Activated CD4-positive, alpha-beta T cell treated with anti-CD3 and anti-CD28 coated beads, Interleukin-2, amount 10 ng/mL, durations not matched to agents 7 days and 5 days (primary cell): ENCODE measurements at places on chromosomes 3 and 15.

DNA sequence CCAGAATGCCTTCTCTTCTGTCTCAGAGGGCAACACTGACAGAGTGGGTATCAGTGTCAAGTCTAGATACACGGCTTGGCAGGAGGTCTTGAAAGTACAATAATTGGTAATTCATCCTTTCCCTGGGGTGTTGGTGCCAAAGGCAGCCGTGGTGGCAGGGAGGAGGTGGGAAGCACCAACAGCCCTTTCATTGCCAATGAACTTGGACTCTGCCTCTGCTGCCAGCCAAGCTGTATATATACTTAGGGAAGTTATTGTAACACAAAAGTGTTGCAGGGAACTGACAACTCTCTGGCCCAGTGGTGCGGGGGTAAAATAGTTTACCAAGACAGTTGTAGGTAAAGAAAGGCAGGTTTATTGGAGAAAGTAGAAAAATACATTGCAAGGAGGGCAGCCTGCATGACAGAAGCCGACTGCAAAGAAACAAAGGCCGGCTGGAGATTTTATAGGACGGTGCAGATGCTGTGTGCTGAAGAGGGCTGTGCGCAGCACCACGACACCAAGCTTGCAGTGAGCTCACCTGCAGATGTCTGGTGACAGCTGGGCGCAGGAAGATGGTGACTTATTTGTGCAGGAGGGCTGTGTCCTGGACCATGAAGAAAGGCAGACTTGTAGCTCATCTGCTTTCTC is 4.0 kb upstream of the FAM3D start:
- DNase-seq, result no peak
- H3K27me3 ChIP-seq, result peaks cover 17% of the 10 kb centered on the region
- H3K4me1 ChIP-seq, result no peaks in the 10 kb centered on the region
- no peak overlapping the region for H3K4me3 ChIP-seq

GRCh38 chr3:58556001-58556400 is 19.0 kb upstream of the ACOX2 start:
- H3K27me3 ChIP-seq, result peaks cover 14% of the 10 kb centered on the region
- no peaks in the 10 kb centered on the region for H3K36me3 ChIP-seq
- no peak overlapping the region for H3K4me3 ChIP-seq
- no peak overlapping the region for H3K27ac ChIP-seq

DNA sequence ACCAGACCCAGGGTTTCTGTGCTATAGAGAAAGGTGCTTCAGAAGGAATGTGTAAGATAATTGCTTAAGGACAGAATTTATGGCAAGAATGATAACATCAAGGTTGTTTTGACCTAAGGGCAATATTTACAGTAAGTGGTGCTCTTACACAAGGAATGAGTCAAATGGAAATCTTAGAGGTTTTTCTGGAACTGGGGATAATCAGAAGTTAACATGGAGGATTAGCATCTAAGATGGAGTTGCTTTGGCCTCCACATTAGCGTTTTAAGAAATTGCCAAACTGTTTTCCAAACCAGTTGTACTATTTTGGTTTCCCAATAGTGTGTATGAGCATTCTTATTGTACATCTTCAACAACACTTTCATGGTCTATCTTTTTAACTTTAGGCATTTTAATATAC is 3.1 kb downstream of the WDR93 start:
- no peak overlapping the region for H3K27ac ChIP-seq
- H3K36me3 ChIP-seq, result no peaks in the 10 kb centered on the region
- H3K4me1 ChIP-seq, result peaks cover 19% of the 10 kb centered on the region
- peaks cover 17% of the 10 kb centered on the region for H3K27me3 ChIP-seq
- H3K4me3 ChIP-seq, result no peak overlapping the region
- DNase-seq, result no peak

GRCh38 chr3:112360561-112360960 is 27.6 kb downstream of the CD200 start:
- H3K27ac ChIP-seq, result no peak overlapping the region
- H3K36me3 ChIP-seq, result peaks cover 12% of the 10 kb centered on the region
- no peaks in the 10 kb centered on the region for H3K27me3 ChIP-seq
- DNase-seq, result no peak
- peaks cover 45% of the 10 kb centered on the region for H3K4me1 ChIP-seq
- no peak overlapping the region for H3K4me3 ChIP-seq

DNA sequence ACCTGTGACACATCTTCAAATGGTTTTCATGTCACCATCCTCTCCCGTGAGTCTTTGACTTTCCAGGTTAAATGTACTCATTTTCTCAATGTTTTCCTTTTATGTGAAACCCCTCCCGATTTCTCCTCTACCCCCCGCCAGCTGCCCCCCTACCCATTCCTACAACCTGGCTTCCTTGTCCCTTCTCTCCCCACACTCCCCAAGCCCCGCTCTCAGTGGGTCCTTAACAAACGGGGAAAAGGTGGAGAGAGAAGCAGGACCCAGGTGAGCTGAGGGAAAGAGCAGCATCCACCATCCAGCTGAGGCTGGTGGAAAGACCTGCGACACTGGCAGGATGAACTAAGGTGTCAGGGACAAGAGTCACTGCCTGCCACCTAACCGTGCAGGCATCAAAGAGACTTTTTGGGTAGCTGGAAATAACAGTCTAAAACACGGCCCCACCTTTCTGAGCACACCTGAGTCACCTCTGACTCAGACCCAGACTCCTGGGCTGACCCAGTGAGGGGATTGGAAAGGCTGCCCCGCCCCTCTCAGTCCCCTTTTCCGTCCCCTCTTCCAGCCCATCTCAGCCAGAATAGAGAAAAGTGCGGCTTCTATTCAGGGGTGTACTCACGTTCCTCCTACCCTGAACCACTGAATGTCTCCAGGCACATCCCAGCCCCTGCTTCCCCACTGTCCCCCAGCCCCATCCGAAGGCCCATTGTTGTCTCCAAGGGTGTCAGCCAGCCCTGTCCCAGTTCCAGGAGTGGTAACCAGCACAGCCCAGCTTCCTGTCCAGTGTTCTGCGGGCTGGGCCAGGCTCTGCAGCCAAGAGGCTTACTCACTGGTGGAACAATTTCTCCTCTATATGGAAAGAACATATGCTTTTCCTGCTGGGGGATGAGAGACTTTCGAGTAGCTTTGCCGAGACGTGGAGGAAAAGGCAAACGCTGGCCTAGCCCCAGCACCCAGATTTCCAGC is 20.4 kb downstream of the ISG20 start:
- no peak overlapping the region for H3K27ac ChIP-seq
- DNase-seq, result no peak
- peaks cover 13% of the 10 kb centered on the region for H3K36me3 ChIP-seq
- peaks cover 25% of the 10 kb centered on the region for H3K4me1 ChIP-seq
- no peaks in the 10 kb centered on the region for H3K27me3 ChIP-seq
- no peak overlapping the region for H3K4me3 ChIP-seq

DNA sequence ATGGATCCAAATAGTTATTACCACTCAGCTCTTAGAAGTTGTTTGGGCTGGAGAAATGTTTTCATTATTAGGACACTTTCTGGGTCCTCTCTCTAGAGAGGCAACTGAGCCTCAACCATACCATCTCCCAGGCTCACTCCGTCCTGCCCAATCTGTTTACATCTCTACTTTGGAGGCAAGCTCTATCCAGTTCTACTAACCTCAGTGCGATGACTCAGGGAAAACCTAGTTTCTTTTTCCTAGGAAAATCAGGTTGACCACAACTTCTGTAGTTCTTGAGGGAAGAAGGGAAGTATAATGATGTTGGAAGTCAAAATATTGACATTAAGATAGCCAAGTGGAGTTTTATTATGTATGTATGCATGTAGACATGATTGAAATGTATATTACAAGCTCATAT is 40.4 kb downstream of the LPP start:
- H3K4me1 ChIP-seq, result peaks cover 21% of the 10 kb centered on the region
- peaks cover 51% of the 10 kb centered on the region for H3K36me3 ChIP-seq
- no peak overlapping the region for H3K27ac ChIP-seq
- no peaks in the 10 kb centered on the region for H3K27me3 ChIP-seq
- no peak for DNase-seq

GRCh38 chr15:82810061-82810889 is 847 bp downstream of the WHAMM start:
- peaks cover 13% of the 10 kb centered on the region for H3K27me3 ChIP-seq
- H3K27ac ChIP-seq, result peak overlapping the region; percentile 95
- H3K36me3 ChIP-seq, result peaks cover 30% of the 10 kb centered on the region
- peak; percentile 36 for DNase-seq

- H3K36me3 ChIP-seq, result no peaks in the 10 kb centered on the region
- peaks cover 29% of the 10 kb centered on the region for H3K27me3 ChIP-seq
- DNase-seq, result peak; percentile 45
- H3K27ac ChIP-seq, result no peak overlapping the region
Observed at GRCh38 chr15:98292442-98293240, 332.1 kb downstream of the ARRDC4 start.
